ENCODE measurements at places on chromosomes 7 and 10.
A peak's percentile ranks its signal among the peaks of the same experiment; 100 is the strongest.

- H3K27ac ChIP-seq = no peak overlapping the region
- no peak for DNase-seq
- no peaks in the 10 kb centered on the region for H3K4me1 ChIP-seq
- H3K4me3 ChIP-seq = no peak overlapping the region
- no peaks in the 10 kb centered on the region for H3K36me3 ChIP-seq
Measured at GRCh38 chr7:14834883-14835282, 67.7 kb downstream of the DGKB start.

- H3K4me3 ChIP-seq = no peak overlapping the region
- no peaks in the 10 kb centered on the region for H3K4me1 ChIP-seq
- H3K27ac ChIP-seq = no peak overlapping the region
- H3K27me3 ChIP-seq = no peaks in the 10 kb centered on the region
- DNase-seq = no peak
Measured at GRCh38 chr7:130254555-130254954, 12.1 kb upstream of the CPA2 start.

DNA sequence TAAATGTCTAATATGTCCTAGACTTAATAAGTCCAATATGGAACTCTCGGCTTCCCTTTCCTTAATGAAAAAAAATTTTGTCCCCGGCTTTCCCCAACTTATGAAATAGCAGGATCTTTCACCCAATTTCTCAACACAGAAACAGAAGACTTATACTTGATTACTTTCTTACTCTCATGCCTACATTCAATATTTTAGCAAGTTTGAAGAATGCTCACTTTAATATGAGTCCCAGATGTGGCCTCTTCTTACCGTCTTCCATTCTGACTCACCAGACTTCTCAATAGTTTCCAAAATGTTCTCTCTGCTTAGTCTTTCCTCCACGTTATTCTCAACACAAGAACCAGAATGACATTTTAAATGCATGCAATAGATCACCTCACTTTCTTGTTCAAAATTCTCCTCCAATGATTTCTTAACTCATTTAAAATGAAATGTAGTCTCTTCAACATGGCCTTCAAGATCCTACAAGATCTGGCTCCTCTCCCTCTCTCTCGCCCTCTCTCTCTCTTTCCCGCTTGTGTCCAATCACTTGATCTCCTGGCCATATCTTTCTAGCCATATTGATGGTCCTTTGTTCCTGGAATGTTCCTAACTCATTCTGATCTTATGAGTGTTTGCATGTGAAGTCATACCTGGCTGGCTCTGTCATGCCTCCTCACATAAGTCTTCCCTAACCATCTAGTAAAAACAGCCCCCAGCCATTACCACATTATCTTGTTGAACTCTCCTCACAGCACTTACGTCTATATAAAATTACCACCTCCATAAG lies 119.7 kb upstream of the FAM3C start:
- H3K27ac ChIP-seq = no peak overlapping the region
- no peak for DNase-seq
- no peak overlapping the region for H3K4me3 ChIP-seq
- no peaks in the 10 kb centered on the region for H3K36me3 ChIP-seq
- no peaks in the 10 kb centered on the region for H3K4me1 ChIP-seq

GRCh38 chr7:20359341-20359963 lies 28.8 kb downstream of the ITGB8 start:
- no peak overlapping the region for H3K27ac ChIP-seq
- no peaks in the 10 kb centered on the region for H3K36me3 ChIP-seq
- DNase-seq = no peak
- H3K27me3 ChIP-seq = no peaks in the 10 kb centered on the region

GRCh38 chr10:70300908-70301597 lies 17.2 kb upstream of the NPFFR1 start:
- H3K27me3 ChIP-seq = no peaks in the 10 kb centered on the region
- DNase-seq = no peak
- H3K4me1 ChIP-seq = no peaks in the 10 kb centered on the region
- H3K27ac ChIP-seq = no peak overlapping the region
- no peaks in the 10 kb centered on the region for H3K36me3 ChIP-seq

- no peaks in the 10 kb centered on the region for H3K36me3 ChIP-seq
- no peaks in the 10 kb centered on the region for H3K27me3 ChIP-seq
- H3K4me3 ChIP-seq = no peak overlapping the region
- no peak overlapping the region for H3K27ac ChIP-seq
- DNase-seq = no peak
Measured at GRCh38 chr7:3103614-3104398, 60.1 kb upstream of the CARD11 start.

DNA sequence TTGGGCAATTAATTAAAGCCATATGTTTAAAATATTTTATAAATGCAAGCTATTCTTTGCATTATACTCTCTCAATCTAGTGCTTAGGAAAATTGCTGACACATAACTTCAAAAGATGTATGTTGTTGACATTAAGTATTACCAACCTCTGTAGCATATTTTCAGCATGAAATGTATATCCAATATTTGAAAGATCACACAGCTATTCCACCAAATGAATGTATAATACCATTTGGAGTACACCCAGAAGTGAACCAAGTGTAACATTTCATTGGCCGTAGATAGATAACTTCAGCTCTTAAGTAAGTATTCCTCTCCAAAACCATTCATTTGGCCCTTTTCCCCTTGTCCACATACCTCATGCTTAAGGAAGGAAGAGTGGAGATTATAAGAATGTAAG lies 104.6 kb downstream of the HECTD2 start:
- H3K4me3 ChIP-seq = no peak overlapping the region
- H3K36me3 ChIP-seq = no peaks in the 10 kb centered on the region
- H3K27ac ChIP-seq = no peak overlapping the region
- H3K4me1 ChIP-seq = no peaks in the 10 kb centered on the region

- DNase-seq = no peak
- no peaks in the 10 kb centered on the region for H3K4me1 ChIP-seq
- no peak overlapping the region for H3K4me3 ChIP-seq
- H3K36me3 ChIP-seq = no peaks in the 10 kb centered on the region
Measured at GRCh38 chr7:136874393-136875032, 6.1 kb downstream of the CHRM2 start.

DNA sequence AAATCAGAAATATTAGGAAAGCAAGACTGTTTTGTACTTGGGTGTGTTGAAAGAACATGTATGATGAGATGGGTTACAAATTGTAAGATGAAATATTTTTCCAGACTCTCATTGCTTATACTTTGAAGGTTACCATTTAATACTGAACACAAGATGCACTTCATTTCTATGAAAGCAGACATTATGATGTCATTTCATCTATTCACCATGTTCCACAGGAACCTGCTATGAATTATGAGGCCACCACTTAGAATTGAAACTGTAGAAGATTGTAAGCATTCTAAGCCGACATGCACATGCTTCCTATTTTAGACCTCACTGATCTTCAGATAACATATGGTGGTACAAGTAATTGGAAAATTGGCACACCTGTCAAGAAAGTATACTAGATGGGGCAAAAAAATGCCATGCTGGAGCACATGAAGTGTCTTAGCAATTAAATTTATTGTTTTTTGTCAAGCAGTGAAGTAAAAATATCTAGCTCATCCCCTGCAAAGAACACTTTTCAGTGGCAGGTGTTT lies 195.0 kb downstream of the PHF14 start:
- no peak overlapping the region for H3K27ac ChIP-seq
- H3K36me3 ChIP-seq = no peaks in the 10 kb centered on the region
- DNase-seq = no peak
- H3K27me3 ChIP-seq = no peaks in the 10 kb centered on the region
- no peak overlapping the region for H3K4me3 ChIP-seq
- H3K4me1 ChIP-seq = no peaks in the 10 kb centered on the region

GRCh38 chr7:157930926-157931466 lies 594.2 kb downstream of the DNAJB6 start:
- no peaks in the 10 kb centered on the region for H3K36me3 ChIP-seq
- H3K4me3 ChIP-seq = no peak overlapping the region

GRCh38 chr10:125343118-125343925 lies 183.0 kb upstream of the CTBP2 start:
- no peak for DNase-seq
- H3K27me3 ChIP-seq = no peaks in the 10 kb centered on the region

DNA sequence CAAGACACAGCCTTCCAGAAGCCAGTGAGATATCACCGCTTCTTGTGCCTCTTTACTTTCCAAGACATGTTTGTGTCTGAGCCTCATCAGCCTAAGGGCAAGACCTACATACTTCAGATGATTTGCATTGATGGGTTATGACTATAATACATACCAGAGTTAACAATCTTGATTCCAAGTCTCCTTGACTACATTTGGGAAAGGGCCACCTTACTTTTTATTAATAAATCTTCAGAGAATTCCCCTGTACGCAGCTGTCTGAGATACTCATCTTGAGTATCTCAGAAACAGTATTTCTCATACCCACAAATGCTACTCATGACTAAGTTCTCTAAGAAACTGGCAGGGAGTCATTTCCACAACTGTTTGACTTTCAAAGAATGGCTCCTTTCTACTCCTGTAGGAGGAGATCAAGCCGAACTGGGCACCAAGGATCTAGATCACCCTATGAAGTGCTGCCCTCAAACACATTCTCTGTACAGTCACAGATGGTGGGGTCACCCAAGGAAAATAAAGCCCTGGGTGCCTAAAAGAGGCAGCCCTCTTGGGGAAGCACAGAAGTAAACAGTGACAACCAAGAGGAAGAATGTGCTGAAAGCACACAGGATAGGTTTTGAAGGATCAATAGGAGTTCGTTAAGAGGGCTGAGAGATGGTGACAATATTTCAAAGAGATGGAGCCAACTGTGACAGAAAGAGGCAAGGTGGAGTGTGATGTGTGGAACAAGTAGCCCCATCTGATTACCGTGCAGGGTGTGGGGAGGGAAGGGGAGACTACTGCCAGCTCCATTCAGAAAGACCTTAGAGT lies 138.9 kb downstream of the JAZF1 start:
- no peak for DNase-seq
- no peaks in the 10 kb centered on the region for H3K4me1 ChIP-seq
- no peak overlapping the region for H3K27ac ChIP-seq
- no peak overlapping the region for H3K4me3 ChIP-seq
- no peaks in the 10 kb centered on the region for H3K27me3 ChIP-seq

DNA sequence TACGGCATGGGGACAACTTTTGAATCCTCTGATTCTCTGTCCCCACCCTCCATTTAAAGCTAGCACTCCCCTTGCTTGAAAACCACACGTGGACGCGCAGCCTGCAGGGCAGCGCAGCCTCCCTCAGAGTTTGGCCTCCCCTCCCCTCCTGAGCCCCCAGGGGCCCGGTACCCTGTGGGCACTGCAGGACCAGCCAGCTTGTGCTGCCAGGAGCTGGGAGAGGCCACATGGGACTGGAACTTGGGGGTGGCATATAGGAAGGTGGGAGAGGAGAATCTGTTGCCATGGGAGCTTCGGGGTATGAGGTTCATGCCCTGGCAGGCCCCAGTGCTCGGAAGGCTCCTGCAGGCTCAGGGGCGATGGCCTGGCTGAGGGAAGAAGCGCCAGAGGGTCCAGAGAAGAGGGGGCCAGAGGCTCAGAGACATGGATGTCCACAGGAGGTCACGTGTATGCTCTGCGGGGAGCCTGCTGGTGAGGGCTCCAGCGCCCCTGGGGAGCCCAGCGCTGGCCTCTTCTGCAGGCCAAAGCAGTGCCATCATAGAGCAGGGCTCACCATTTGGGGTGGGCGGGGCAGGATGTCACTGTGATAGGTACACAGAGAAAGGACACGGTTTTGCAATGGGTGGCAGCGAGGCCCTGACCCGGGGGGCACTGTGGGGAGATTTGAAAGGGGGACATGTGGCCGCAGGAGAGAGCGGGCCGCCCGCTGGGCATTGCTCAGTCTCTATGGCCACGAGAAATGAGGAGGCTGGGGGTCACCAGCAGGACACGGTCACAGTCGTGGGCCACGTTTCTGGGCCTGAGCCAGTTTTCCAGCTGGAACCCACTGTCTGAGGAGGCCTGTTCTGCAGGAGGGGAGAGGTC lies 64.2 kb downstream of the GLRX3 start:
- H3K36me3 ChIP-seq = no peaks in the 10 kb centered on the region
- H3K27me3 ChIP-seq = no peaks in the 10 kb centered on the region
- H3K4me1 ChIP-seq = no peaks in the 10 kb centered on the region
- H3K4me3 ChIP-seq = no peak overlapping the region
- no peak overlapping the region for H3K27ac ChIP-seq

DNA sequence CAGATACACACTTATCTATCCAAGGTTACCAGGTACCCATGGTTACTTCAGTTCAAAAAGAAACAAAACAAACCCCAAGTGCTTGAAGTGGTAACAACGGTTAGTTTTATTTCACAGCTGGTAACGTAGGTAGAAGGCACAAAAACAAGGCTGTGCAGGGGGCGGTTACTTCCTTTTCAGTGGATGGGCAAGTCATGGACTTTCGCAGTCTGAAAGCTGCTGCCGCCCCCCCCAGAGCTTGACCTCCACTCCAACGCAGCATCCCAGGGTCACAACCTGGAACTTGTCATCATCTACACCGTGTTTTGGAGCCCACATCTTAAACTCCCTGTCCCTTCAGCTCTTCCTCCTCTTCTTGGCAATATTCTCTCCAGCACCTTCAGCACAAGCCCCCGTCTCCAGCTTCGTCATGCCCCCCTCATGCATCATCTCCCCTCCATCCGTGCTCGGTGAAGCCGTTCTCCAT lies 181.2 kb upstream of the ITGB1 start:
- no peaks in the 10 kb centered on the region for H3K36me3 ChIP-seq
- H3K27ac ChIP-seq = peak overlapping the region; percentile 93
- H3K4me3 ChIP-seq = peak overlapping the region; percentile 4
- DNase-seq = peak; percentile 62

GRCh38 chr7:103074519-103075336 lies at the start of the genes ARMC10 and FBXL13:
Gene ARMC10 (plus strand): TSS chr7:103075140. CDS start chr7:103075273, 133 bp downstream.
Gene FBXL13 (minus strand): TSS chr7:103074796.
- peak; percentile 84 for DNase-seq
- no peaks in the 10 kb centered on the region for H3K27me3 ChIP-seq
- H3K36me3 ChIP-seq = peaks cover 2% of the 10 kb centered on the region
- H3K27ac ChIP-seq = peak within 1 kb of the TSS; percentile 71

DNA sequence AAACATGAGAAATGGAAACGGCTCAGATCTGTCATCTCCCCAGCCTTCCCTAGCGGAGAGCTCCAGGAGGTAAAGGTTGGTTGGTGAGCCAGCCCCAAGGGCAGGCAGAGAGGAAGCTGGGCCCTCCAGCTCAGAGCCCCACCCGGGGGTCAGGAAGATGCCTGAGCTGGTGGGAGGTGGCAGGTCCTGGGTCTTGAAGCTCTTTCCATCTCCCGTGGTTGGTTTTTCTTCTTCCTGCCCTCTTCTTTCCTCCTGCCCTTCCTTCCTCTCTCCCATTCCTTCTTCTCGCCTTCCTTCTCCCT lies 384.2 kb upstream of the FOXK1 start:
- no peaks in the 10 kb centered on the region for H3K27me3 ChIP-seq
- no peak for DNase-seq
- H3K4me3 ChIP-seq = no peak overlapping the region
- H3K36me3 ChIP-seq = no peaks in the 10 kb centered on the region
- no peak overlapping the region for H3K27ac ChIP-seq
- no peaks in the 10 kb centered on the region for H3K4me1 ChIP-seq

- no peak overlapping the region for H3K27ac ChIP-seq
- DNase-seq = peak; percentile 69
- H3K4me3 ChIP-seq = peak overlapping the region; percentile 62
- H3K36me3 ChIP-seq = no peaks in the 10 kb centered on the region
- peaks cover 27% of the 10 kb centered on the region for H3K4me1 ChIP-seq
Measured at GRCh38 chr7:6530626-6531491, 20.4 kb downstream of the GRID2IP start.
